ENCODE measurements at places on chromosomes 4 and X. TPM values are rescaled to one million over a fixed set of nuclear protein-coding genes. Genes with fewer than 3 reads are reported as not detected.

The MAGEB1 gene
- total RNA-seq = not detected

The CDX4 gene
- not detected for total RNA-seq

The OPHN1 gene
- total RNA-seq = 2.8 TPM

The STEEP1 gene
- 32.4 TPM for total RNA-seq

The CORIN gene
- not detected for total RNA-seq

The PPEF2 gene
- total RNA-seq = not detected

The AKAP4 gene
- not detected for total RNA-seq

The KIAA1210 gene
- total RNA-seq = not detected

The ENPEP gene
- total RNA-seq = 0.05 TPM

The STARD8 gene
- 1.8 TPM for total RNA-seq

The HS6ST2 gene
- total RNA-seq = 0.03 TPM

The MAB21L2 gene
- total RNA-seq = not detected

All from A549 treated with GW870086 at 1 μM for 4 hours (cell line).